ENCODE measurements at places on chromosomes 4 and X.

GRCh38 chrX:3757510-3758025, 44.1 kb upstream of the PRKX start:
- DNase-seq = no peak

- DNase-seq = no peak
These were observed 72.5 kb downstream of the EVC start for GRCh38 chr4:5783486-5783885.

DNA sequence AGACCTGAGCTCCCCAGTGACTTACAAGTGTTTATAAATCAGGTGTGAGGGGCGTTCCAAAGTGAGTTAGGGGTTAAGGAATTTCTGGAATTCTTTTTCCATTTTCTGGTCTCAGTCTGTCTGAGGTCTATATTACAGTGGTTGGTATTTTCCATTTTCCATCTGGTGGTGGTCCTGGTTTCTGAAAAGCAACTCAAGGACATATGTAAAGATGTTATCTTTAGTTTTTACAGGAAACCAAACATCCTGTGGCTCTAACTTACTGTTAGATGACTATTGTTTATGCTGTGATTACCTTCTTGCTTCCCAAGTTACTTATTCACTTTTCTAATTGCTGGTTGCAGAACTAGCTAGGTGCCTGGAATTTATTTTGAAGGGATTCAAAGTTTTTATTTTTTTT, 53.5 kb upstream of the IL21 start:
- no peak for DNase-seq

DNA sequence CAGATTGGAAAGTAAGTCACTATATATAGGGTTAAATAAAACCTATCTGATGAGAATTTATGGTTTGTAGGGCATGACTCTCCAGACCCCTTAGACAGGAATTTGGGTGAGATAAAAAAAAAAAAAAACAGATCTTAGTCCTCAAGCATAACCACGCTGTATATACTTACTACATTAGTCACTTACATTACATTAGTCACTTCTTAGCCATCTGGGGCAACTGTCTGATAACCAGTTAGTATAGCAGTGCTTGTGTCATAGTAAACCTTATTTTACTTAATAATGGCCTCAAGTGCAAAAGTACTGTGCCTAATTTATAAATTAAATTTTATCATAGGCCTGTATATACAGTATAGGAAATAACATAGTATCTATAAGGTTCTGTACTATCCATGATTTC, 60.2 kb upstream of the RPS6KA6 start:
- no peak for DNase-seq

GRCh38 chr4:157143369-157143768, 67.4 kb downstream of the GLRB start:
- no peak for DNase-seq

- no peak for DNase-seq
These were observed 763.0 kb downstream of the DMD start for GRCh38 chrX:32448320-32448719.

GRCh38 chr4:55993994-55994663, 45.4 kb downstream of the CEP135 start:
- DNase-seq = no peak

- no peak for DNase-seq
These were observed 737.6 kb downstream of the TRIML1 start for GRCh38 chr4:188876881-188877280.

GRCh38 chr4:180923486-180923885, 1319.7 kb upstream of the TENM3 start:
- DNase-seq = no peak

DNA sequence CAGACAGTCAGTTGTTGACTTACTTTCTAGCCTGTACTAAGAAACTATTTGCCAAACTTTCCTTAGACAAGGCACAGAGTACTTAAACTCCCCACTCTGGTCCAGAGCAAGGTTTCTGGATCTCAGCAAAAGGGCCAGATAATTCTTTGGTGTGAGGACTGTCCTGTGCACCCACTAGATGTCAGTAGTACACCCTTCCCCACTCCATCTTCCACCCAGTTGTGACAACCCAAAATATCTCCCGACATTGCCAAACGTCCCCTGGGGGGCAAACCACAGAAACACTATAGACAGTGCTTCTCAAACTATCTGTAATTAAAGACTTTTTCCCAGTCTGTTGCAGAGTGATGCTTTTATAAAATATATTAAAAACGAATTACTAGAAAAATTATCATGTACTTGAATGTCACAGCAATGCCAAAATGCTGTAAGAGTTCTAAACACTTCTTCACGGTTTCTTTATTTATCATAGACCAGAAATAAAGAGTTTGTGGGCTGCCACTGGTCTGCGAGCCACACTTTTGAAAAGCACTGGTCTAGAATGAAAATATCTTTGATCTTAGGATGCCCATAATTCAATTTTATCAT, 203.5 kb downstream of the PRDM5 start:
- no peak for DNase-seq

GRCh38 chr4:53431052-53431451, 53.6 kb downstream of the FIP1L1 start:
- no peak for DNase-seq

DNA sequence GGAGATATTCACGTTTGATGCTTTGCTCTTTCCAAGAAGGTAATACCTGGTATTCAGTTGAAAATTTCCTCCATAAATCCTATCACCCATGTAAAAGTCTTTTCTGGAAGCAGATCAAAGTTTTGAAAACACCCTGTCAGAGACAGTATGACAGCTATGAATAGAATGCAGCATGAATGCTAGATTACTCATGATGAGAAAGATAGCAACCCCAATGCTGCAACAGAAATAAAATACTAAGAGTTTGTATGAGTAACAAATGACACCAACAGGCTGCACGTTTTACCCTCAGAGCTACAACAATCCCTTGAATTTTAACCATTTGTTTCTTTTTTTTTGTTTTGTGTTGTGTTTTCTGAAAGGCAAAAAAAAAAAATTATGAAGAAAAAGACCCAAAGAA, 108.6 kb downstream of the ARHGAP6 start:
- DNase-seq = no peak

GRCh38 chrX:100680756-100681155, 36.8 kb downstream of the SRPX2 start:
- no peak for DNase-seq

DNA sequence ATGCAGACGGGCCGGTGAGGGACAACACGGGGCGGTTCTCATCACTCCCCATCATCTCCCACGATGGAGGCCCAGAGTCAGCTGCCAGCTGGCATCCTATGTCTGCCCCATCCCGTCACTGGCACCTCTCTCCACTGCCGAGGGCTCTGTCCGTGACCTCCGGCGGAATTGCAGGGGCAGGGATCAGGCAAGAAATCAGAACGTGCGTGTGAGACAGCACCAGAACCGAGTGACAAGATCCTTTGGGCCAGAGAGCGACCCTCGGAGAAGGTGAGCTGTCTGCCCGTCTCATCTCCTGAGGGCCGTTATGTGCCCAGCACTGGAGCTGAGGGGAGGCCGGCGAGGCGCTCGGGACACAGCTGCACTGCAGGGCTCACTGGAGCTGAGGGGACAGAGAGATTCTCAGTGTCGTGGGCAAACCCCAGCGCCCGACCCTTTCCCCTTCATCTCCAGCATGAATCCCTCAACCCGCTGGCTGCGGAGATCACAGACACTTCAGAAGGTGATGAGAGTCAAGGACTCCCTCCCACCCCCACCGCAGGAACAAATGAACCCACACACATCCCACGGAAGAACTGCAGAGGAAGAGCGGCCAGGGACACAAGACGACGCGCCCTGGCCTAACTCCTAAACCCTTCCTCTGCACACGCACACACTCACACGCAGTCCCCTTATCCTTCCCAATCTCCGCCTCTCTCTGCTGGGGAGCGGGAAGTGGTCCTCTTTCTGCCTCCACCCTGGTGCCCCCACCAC, 128.7 kb downstream of the AFAP1 start:
- no peak for DNase-seq

GRCh38 chr4:40570348-40571077, 59.2 kb downstream of the RBM47 start:
- no peak for DNase-seq

GRCh38 chr4:125235971-125236370, 78.8 kb upstream of the FAT4 start:
- DNase-seq = no peak

DNA sequence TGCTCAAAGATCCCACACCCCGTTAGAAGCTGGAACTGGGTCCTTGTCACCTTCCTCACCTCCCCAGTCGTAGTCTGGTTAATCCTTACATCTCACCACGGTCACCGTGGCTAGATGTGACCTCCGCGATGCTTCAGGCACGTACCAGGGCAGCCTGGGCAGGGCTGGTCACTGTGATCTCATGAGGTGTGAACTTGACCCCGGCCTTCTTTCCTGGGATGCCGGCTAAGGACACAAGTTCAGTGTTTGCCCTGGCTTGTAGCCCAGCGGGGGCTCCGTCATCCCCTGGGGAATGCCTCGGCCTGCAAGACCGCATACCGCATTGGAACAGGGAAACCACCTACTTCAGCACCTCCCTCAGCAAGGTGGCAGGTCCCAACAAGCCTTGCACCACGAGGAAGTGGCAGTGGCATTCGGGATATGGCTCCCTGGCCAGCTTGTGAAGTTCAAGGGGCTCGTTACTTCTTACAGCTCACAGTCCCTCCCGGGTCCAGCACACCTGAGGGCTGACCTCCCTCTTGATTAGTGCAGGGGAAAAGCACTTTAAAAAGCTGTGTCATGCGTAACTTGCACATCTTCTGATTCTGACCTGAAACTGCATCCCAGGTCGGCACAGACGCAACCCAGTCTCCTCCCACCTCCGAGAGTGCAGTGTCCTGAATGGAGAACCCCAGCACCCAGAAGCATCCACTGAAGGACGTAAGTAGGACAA, 25.9 kb downstream of the NOP14 start:
- DNase-seq = no peak

DNA sequence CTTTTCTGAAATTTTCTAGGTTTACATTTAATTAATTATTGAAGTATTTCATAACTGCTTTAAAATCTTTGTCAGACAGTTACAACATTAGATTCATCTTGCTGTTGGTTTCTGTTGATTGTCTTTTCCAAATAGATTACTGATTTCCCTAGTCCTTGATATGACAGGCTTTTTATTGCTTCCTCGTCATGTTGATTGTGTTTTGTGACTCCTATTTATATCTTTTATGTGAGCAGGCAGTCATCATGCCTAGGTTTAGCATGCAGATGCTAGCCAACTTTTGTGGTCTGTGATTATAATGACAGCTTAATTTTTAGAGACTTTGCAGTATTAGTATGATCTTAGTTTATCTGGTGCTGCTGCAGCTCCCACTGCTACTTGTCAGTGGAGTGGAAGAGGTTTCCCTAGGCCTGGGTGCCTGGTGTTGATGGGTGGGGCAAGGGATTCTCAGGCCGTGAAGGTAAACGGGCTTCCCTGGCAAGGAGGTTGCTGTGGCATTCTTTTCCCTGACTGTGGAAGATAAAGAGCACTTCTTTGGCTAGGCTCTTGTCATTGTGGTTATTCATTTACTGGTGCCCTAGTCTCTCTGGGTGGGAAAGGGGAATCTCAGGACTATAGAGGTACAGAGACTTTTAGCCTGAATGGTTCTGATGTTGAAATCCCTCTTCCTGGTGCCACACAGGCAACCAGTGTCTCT, 65.7 kb downstream of the SERPINA7 start:
- DNase-seq = no peak

GRCh38 chrX:25028726-25029125, 13.0 kb upstream of the ARX start:
- DNase-seq = no peak

DNA sequence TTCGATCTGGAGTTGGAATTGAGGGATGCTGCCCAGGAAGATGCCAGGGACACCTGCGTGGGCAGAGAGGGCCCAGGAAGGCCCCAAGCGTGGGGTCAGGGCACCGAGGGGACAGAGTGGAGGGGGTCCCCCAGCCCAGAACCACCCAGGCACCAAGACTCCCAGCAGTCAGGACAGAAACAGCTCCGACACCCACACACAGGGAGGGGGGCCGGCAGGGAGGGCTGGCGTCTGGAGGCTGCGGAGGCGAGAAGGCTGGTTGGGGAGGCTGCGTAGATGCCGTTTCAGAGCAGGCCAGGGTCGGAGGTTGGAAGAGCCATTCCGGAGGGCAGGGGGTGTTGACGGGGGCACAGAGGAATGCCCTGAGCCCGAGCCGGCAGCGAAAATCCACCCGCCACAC, 23.6 kb downstream of the ATP5ME start:
- DNase-seq = no peak

DNA sequence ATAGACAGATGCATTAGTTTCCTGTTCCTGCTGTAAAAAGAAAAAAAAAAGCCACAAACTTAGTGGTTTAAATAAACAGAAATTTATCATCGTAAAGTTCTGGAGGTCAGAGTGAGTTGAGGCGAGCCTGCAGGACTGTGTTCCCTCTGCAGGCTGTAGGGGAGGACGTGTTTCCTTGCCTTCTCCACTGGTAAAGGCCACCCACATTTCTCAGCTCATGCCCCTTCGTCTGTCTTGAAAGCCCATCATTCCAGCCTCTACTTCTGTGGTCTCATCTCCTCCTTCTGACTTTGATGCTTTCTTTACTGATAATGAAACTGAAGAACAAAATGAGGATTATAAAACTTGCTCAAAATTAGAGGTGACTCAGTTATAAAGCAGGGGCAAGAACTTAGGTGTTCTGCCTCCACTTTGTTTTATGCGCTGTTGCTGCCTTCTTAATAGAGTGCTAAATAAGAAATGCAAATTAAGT, 143.0 kb downstream of the STIM2 start:
- no peak for DNase-seq

- no peak for DNase-seq
These were observed 8.8 kb upstream of the LRRC66 start for GRCh38 chr4:52028970-52029369.

DNA sequence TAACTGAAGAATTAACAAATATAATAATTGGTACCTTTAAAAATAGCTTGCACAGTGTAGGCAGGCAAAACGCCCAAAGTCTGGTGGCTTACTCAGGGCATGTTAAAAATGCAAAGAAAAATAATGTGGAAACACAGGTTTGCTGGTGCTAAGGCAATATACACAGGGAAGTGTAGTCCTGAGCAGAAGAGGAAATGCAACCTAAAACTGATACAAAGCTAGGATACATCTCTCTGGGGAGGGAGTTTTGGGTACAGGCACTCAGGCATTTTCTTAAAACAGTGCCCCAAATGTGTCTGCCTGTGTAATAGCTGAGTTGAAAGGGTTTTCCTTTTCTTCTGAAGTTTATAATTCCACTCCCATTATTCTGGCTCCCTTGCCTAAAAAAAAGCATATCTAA, 47.4 kb downstream of the TMPRSS11E start:
- DNase-seq = no peak

DNA sequence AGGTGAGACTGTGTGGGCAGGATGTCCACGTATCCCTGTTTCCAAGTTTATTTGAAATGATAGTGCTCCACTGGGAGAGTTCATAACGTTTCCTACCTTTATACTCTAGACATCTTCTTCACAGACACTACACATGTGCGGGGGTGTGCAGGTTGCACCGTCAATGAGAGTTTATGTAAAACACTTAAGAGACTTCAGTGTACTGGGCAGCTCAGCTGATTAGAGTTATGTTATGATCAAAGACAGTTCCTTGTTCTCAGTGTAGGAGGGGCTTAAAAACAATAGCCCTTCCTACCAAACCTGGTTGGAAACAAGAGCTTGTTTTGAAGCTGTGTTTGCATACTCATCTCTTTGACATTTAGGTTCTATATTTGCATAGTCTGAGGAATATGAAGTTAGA, 326.9 kb upstream of the AGA start:
- DNase-seq = no peak

Data from activated naive CD4-positive, alpha-beta T cell (primary cell).